ENCODE measurements at places on chromosomes 7 and 10.

GRCh38 chr7:47875406-47875805 is 72.9 kb downstream of the PKD1L1 start:
- DNase-seq, result no peak

- DNase-seq, result no peak
Observed at GRCh38 chr10:27644307-27644939, 101.2 kb downstream of the MKX start.

GRCh38 chr7:153099235-153099634 is 339.7 kb downstream of the ACTR3B start:
- no peak for DNase-seq

GRCh38 chr7:115135769-115136410 is 214.0 kb downstream of the MDFIC start:
- no peak for DNase-seq

- DNase-seq, result no peak
Observed at GRCh38 chr10:12927896-12928295, 73.6 kb downstream of the CCDC3 start.

DNA sequence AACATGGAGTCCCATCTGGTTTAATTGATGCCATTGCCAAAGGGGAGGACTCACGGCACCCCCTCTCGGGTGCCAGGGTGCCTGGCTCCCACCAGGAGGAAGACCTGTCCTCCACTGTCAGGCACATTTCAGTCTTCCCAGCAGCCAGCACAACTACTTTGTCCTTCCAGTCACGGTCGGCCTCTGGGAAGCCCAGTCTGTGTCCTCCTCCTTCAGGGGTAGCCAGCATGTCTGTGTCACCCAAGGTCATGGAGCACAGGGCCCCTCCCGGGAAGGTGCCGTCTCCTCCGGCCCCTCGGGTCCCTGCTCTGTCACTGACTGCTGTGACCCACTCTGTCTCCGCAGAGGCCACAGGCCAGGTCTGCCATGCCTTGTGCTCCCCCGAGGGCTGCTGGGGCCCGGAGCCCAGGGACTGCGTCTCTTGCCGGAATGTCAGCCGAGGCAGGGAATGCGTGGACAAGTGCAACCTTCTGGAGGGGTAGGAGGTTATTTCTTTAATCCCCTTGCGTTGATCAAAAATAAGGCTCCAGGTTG is 142.4 kb downstream of the EGFR start:
- DNase-seq, result no peak

- DNase-seq, result no peak
Observed at GRCh38 chr7:25855854-25856782, 295.9 kb upstream of the NFE2L3 start.

GRCh38 chr10:108203905-108204527 is 1039.5 kb upstream of the SORCS1 start:
- no peak for DNase-seq

DNA sequence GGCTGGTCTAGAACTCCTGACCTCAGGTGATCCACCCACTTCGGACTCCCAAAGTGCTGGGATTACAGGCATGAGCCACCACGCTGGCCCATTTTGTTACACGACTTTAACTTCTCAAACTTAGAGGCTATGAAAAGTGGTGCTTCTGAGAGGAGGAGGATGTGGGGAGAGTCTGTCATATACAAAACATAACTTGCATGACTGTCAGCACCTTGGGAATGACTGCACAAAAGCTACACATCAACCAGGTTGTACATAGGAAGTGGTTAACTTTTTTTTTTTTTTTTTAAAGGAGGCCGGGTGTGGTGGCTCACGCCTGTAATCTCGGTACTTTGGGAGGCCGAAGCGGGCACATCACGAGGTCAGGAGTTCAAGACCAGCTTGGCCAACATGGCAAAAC is 43.4 kb upstream of the GSDME start:
- no peak for DNase-seq

DNA sequence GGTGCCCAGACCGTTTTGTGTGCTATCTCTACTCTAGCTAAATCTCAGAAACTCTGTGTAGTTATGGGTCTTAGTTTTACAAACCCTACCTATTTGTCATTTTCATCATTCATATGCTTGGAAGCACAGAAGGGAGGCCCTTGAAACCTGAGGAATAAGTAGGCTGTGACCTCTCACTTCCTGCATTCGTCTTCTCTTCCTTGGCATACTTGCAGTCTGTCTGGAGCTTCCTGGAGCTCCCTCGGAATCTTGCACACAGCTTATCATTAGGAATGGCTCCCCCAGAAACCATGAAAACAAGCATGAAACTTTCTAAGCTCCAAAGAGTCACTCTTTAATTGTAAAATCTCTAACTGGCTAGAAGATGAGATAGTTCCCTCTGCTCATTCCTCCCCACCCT is 376.9 kb upstream of the MYO3A start:
- no peak for DNase-seq

DNA sequence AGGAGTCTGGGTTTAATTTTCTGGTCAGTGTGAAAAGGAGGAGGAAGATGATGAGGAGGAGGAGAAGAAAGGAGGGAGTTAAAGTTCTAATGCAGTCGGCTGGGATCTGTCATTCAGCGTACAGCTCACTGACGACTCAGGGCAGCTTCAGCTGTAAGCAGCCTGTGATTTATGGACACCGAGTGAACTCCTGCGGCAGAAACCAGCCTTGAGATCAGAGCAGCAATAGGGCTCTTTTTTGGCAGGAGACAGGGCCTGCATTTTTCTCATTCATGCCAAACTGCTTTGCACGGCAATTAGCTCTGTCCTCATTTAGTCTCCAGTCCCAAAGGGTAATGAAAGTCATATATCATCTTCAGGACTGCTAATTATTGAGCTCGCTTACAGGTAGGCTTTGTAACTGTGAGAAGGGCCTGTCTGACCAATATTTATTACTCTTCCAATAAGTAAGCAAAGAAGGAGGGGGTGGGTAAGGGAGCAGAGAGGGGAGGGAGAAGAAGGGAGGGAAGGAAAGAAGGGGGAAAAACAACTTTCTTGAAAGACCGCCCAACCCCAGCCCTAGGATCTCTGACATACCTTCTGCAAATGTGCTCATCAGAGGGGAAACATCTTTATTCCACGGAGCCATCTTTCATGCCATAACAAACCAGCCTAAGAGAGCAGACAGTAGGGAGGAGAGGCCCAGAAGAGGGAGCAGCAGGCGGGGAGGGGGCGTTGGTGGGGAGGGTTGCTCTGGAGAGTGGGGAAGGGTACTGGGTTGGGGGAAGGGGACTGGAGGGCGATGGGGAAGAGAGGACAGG is 48.1 kb upstream of the COMTD1 start:
- DNase-seq, result no peak

DNA sequence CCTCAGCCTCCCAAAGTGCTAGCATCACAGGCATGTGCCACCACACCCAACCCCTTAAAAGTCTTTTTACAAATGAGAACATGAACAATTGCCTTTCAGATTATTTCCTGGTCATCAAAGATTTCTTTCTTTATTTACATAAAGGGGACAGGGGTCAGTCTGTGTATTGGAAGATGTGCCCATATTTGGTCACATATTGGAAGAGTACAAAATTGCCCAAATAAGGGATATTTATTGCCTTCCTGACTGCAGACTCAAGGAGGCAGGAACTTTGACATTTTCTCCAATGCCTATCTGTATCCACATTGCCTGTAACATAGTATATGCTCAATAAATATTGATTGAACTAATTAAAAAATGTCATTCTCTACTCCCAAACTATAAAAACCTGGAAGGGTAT is 25.9 kb upstream of the HERPUD2 start:
- no peak for DNase-seq

All from GM19239 (cell line).